ENCODE measurements at places on chromosomes 6 and 20. TPM values are rescaled to one million over a fixed set of nuclear protein-coding genes. Genes with fewer than 3 reads are reported as not detected.

Gene CDH4
- not detected for total RNA-seq

Gene SUMO4
- total RNA-seq = 1.8 TPM

- DNase-seq = no peak
Measured at GRCh38 chr6:1439349-1439748, 50.0 kb downstream of the FOXF2 start.

- DNase-seq = no peak
Measured at GRCh38 chr6:41336824-41337223, 1.4 kb downstream of the NCR2 start.

DNA sequence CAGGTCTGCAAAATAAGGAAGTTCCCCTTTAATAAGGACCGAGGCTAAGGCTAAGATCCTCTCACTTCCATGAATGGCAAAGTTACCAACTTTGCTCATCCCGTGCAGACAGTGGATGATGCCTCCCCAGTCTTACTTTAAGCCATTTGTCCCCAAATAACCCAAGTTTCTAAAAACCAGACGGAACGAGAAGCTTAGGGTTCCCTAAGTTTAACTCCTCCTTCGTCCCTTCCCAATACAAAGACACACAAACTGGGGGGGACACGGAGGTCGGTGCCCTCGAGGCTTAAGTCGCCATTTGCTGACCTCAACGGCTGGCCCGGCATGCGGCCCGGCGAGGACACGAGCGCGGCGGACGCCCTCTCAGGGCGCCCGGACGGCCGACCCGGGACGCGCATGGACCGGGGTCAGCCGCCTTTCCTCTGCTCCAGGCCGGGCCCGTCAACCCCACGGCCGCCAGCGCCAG, 527 bp downstream of the FBXO30 start:
- peak; percentile 25 for DNase-seq

- no peak for DNase-seq
Measured at GRCh38 chr20:64238115-64238825, 17.3 kb upstream of the PCMTD2 start.

Gene WFDC12
- total RNA-seq = not detected

DNA sequence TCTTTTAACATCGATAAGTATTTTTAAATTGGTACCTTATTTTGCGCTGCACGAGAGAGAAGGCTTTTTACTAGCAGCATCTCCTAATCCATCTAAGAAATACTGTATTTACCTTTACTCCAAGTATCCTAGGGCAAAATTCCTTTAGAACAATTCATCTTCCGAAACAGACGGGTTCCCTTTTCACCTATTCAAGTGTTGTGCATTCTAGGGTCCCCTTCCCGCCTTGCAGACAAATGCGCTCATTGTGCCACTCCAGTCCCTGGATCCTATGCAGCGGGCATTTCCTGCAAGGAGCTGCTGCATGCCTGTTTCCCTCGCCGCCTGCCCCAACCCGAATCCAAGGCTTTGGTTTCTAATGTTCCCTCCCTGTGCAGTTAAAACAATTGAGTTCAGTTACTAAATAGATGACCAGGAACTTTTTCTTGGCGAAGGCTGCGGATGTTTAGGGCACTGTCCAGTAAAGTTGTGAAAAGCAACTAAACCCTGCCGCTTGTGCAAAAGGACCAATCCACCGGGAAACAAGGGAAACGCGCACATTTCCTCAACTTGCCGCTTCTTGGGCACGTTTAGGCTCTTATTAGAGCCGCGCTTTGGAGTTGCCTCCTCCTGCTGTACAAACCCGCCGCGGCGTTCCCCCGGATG, 556 bp upstream of the SCAF8 start:
- DNase-seq = peak; percentile 69

Gene WFDC10B
- total RNA-seq = not detected

DNA sequence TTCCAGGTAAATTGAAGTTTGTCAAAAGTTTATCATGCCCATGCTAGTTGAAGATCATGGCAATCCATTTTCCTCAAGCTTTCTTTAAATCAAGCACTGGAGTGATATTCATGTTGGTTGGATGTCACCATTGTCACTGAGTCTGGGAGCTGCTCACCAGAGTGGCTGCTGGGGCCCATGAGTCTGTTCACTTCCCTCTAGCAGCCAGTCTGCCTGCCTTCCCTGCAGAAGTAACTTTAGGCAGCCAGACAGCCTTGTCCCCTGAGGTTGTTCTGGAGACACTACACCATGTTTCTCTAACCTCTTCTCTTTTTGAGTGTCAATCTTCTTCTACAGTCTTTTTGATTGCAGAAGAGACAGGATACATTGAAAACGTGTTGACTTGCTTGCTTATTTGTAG, 5.5 kb downstream of the SIRT5 start:
- DNase-seq = no peak

Measured in PC-9 (cell line).